Breast epithelium (tissue), 4 donors: ENCODE measurements at places on chromosomes 7 and 10. TPM values are rescaled to one million over a fixed set of nuclear protein-coding genes. Genes with fewer than 3 reads are reported as not detected.

The CYP26C1 gene
- total RNA-seq: 0.16 TPM

The RNF133 gene
- 0.80 TPM for total RNA-seq

The STAG3 gene
- 3.3 TPM for total RNA-seq

The DDC gene
- 0.29 TPM for total RNA-seq

The EPO gene
- total RNA-seq: not detected

The LGI1 gene
- total RNA-seq: 0.48 TPM

The LRRTM3 gene
- total RNA-seq: not detected

The IFIT1B gene
- not detected for total RNA-seq

DNA sequence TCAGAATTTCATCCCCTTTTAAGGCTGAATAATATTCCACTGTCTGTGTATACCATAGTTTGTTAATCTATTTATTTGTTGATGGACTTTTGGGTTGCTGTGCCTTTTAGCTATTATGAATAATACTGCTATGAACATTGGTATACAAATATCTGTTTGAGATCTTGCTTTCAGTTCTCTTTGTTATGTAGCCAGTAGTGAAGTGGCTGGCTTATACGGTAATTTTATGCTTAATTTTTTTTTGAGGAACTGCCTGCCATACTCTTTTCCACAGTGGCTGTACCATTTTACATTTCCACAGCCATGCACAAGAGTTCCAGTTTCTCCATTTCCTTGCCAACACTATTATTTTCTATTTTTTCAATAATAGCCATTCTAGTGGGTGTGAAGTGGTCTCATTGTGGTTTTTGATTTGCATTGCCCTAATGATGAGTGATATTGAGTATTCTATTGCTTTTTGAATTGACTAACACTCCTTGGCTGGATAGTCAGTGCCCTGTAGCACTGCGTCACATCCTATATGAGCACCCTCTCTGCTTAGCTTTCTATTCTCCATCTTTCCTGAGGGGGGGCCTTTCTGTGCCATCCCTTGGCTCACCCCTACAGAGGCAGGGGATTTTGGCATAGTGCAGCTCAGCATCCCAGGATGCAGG, 29.4 kb upstream of the RAPGEF5 start:
- DNase-seq: no peak

DNA sequence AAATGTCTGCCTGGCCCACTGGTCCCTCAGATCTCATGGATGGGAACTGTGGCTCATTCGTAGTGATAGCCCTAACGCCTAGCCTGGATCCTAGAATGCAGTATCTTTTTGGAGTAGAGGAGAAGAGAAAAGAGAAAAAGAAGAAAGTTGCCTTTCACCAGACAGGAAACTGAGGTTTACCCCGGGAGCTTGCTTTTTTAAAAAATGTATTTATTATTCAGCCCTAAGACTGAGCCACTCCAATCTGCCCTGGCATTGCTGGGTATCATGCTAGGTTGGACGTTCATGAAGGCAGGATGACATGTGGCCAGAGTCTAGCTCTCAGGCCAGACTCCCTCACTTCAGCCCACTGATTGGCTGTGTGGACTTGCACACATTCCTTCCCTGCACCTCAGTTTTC, 21.5 kb upstream of the C10orf105 start:
- no peak for DNase-seq

DNA sequence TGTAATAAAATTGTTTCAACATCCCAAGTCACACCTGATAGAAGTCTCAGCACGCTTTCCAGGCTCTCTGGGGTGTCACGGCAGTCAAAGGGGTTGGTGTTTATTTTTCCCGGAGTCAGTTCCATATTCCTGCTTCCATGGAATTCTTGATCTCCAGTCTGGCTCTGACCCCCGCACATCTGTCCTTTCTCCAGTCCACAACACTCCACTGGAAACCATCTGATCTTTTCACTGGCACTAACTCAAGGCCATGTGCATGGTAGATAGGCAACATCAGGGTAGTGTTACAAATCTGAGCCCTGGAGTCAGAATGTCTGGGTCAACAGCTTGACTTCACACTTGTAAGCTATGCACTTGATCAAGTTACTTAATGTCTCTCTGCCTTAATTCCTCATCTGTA, 176.2 kb downstream of the WDR11 start:
- DNase-seq: no peak

- no peak for DNase-seq
These were observed 69.4 kb downstream of the SAMD9 start for GRCh38 chr7:93048136-93048930.

- DNase-seq: no peak
These were observed 41.3 kb upstream of the ANK3 start for GRCh38 chr10:60430836-60431597.

DNA sequence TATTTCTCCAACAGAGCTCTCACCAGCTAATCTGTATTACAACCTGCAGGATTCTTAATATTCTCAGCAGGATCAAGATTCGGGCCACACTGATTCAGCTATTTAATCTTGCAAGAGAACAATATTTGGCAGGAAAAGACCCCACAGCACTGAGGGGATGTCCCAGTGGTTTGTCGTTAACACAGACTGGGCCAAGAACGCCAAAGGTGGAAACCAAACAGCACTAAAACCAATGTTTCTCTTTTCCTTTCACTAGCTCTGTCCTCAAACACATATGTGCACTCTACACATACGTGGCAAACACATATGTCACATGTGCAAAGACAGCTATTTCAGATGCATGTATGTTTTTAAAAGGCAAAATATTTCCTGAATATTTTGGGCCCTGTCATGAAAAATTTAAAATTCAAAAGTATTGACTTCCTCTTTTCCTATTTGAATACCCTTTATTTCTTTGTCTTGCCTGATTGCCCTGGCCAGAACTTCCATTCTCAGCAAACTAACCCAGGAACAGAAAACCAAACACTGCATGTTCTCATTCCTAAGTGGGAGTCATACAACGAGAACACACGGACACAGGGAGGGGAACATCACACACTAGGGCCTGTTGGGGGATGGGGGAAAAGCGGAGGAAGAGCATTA, 51.7 kb upstream of the NEBL start:
- DNase-seq: no peak

GRCh38 chr7:120467676-120468075, 194.7 kb downstream of the KCND2 start:
- DNase-seq: no peak

DNA sequence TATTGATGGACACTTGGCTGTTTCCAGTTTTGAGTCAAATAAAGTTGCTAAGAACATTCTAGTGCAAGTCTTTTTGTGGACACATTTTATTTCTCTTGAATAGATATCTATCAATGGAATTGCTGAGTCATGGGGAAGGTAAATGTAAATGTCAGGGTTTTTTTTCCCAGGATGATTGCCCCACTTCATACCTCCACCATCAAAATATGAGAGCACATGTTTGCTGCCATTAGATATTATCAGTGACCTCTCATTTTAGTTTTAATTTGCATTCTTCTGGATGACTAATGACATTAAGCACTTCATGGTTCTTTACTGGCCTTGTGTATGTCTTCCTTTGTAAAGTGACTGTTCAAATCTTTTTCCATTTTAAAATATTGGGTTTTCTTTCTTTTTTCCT, 45.7 kb downstream of the PAPSS2 start:
- DNase-seq: no peak

GRCh38 chr7:119748991-119749390, 524.0 kb upstream of the KCND2 start:
- DNase-seq: no peak

DNA sequence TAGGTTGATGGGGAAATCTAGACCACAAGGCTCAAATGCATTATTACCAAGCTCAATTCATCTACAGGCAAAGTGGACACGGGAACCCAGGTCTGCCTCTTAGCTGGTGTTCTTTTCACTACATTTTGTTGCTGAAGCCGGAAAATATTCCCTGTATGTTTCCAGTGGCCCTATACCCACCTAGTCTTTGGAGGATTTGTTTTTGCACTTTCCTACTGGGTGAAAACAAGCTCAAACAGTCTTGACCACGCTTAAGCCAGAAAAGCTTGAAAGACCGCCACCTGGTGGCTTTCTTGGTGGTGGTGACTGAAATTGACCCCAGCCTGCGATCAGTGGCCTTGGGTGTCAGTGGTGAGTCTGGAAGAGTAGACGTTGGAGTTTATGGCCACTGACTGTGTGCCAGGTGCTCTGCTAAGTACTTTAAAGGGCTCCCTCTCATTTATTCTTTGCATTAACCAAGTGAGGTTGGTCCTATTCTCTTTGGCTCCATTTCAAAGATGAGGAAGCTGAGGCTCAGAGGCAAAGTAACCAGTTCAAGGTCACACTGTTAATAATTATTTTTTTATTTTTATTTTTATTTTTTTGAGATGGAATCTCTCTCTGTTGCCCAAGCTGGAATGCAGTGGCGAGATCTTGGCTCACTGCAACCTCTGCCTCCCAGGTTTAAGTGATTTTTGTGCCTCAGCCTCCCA, 11.1 kb upstream of the CRTAC1 start:
- no peak for DNase-seq

GRCh38 chr10:125081931-125082330, 78.4 kb downstream of the CTBP2 start:
- DNase-seq: no peak

DNA sequence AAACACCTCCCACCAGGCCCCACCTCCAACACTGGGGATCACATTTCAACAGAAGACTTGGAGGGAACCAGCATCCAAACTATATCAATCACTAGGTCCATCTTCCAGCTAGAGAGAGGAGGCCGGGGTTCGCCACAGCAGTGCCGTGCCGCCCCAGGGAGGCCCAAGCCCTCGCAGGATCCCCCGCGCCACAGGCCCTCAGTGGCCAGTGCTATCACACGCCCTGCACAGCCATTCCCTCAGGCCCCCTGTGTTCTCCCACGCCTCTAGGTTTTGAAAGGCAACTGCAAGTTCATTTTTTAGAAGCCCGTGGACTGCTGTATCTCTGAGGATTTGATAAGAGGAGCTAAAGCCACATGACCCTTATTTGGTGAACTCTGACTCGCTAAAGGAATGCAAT, 136.4 kb downstream of the OAT start:
- no peak for DNase-seq

DNA sequence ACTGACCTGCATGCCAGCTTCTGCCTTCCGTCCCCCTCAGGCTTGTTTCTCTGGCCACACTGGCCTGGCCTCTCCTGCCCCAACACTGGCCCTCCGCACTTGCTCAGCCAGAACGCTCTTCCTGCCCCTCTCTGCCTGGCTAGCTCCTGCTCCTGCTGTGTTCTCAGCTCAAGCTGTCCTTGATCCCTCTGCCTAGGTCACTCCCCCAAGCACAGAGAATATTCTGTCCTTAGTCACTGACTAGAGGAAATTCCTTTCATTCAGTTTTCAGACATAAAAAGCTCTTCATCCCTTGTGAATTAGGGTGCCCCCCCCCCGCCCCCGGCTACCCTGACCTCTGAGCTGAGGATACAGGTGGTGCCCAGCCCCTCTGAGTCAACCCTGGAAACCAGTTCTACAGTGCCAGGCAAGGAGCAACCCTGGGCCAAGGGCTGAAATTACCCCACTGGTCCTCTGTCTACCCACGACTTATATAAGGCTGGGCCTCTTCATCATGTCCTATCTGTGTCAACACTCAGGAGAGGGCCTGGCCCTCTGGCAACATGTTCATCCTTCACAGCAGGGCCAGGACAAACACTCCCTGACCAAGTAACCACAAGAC, 6.6 kb upstream of the SGPL1 start:
- no peak for DNase-seq

DNA sequence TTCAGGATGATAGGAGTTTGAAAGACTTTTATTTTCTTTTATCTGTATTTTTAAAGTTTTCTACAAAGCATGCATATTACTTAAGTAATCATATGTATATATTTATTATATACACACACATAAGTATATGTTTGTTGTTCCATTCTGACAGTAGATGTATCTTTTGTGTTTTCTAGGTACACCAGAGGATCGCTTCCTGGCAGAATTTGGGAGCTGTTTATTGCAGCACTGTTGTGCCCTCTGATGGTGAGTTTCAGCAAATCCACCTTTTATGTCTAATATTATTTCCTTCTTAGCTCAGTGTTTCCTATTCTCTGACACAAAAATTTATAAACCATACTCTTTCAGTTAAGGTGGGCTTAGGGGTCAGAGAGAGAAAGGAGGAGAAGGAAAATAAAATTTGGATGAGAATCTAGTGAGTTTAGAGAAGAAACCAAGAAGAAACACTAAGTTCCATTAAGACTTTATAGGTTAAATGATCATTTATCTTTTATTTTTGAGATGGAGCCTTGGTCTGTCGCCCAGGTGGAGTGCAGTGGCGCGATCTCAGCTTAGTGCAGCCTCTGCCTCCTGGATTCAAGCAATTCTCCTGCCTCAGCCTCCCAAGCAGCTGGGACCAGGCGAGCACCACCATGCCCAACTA, 59.2 kb upstream of the OIT3 start:
- no peak for DNase-seq

- no peak for DNase-seq
These were observed at the start of gene C10orf120 for GRCh38 chr10:122699796-122700455. TSS of gene C10orf120 (minus strand) at chr10:122699846. CDS start at chr10:122699790, 56 bp downstream.

DNA sequence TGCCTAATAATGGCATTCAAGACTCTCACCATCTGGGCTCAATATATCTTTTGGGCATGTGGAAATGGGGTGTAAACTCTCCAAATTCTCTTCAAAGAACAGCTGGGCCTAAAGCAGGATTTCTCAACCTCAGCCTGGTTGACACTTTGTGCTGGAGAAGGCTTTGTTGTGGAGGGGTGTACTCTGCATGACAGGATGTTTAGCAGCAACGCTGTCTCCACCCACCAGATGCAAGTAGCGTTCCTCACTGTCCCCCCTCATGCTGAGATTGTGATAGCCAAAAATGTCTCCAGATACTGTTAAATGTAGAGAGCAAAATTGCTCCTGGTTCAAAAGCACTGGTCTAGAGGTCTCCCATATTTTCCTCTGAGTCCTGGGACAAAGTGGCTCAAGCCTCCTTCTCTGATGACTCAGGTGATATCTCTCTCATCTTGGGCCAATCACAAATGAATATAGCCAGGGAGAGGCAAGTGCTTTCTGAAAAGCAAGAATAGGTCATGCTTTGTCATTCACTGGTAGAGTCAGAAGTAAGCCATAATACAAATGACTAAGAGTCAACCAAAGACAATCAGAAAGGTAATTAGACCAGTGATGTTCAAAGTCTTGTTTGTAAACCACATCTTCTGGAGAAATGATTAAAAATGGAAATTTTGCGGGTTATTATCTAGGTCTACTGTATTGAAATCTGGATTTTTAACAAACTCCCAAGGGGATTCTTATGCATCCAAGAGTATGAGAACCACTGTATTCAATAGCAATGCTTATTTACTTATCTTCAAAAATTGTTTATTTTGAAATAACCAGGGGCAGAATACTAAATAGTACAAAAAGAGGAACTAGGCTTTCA, 330.8 kb downstream of the PTEN start:
- DNase-seq: no peak

DNA sequence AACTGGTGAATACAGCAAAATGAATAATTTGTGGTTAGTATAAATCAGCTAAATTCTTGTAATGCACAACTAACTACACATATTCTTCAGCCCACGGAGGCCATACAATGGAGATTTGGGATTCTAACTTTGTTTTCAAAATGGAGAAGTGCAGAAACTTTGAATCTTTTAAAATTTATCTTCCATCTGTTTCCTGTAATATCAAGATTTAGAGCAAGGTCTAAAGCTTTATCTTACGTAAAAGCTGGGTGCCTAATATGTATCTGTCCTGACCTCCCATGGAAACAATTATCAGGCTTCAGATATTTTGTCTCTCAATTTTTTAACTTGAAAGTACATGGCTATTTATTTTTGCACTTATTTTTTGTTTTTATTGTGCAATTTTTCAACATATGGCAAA, 5.0 kb upstream of the AHR start:
- DNase-seq: no peak
